ENCODE measurements at places on chromosomes 13 and 19.

- DNase-seq: no peak
These were observed 748 bp upstream of the ZNF552 start for GRCh38 chr19:57815247-57816075.

DNA sequence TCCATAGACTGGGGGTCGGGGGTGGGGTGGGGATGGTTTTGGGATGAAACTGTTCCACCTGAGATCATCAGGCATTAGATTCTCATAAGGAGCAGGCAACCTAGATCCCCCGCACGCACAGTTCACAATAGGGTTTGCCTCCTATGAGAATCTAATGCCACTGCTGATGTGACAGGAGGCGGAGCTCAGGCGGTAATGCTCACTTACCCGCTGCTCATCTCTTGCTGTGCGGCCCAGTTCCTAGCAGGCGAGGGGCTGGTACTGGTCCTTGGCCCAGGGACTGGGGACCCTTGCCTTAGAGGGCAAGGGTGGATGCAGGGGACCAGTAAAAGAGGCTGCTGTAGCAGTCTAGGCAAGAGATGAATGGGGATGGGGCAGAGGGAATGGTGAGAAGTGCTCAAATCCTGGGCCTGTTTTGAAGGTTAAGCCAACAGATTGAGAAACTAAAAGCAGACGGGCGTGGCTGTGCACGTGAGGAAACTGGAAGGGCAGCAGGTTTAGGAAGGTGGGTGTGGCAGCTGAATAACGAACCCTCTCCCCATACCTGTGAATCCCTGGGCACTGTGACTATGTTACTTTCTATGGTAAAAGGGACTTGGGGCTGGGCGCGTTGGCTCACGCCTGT lies 1.5 kb upstream of the ERICH4 start:
- DNase-seq: no peak

GRCh38 chr19:32017176-32017953 lies 328.0 kb upstream of the ZNF507 start:
- no peak for DNase-seq

- no peak for DNase-seq
These were observed at the start of gene DGKH for GRCh38 chr13:42048342-42048683. Gene DGKH, plus strand, starts transcription at chr13:42048648. Its CDS starts 126 bp downstream, at chr13:42048774.

GRCh38 chr13:32938907-32939306 lies 77.3 kb upstream of the KL start:
- no peak for DNase-seq

GRCh38 chr13:104773775-104774174 lies 1707.6 kb upstream of the SLC10A2 start:
- DNase-seq: peak; percentile 27

GRCh38 chr13:97986835-97987234 lies 33.4 kb downstream of the IPO5 start:
- DNase-seq: no peak

GRCh38 chr19:2289714-2290435 lies 7.9 kb upstream of the PEAK3 start:
- DNase-seq: no peak

DNA sequence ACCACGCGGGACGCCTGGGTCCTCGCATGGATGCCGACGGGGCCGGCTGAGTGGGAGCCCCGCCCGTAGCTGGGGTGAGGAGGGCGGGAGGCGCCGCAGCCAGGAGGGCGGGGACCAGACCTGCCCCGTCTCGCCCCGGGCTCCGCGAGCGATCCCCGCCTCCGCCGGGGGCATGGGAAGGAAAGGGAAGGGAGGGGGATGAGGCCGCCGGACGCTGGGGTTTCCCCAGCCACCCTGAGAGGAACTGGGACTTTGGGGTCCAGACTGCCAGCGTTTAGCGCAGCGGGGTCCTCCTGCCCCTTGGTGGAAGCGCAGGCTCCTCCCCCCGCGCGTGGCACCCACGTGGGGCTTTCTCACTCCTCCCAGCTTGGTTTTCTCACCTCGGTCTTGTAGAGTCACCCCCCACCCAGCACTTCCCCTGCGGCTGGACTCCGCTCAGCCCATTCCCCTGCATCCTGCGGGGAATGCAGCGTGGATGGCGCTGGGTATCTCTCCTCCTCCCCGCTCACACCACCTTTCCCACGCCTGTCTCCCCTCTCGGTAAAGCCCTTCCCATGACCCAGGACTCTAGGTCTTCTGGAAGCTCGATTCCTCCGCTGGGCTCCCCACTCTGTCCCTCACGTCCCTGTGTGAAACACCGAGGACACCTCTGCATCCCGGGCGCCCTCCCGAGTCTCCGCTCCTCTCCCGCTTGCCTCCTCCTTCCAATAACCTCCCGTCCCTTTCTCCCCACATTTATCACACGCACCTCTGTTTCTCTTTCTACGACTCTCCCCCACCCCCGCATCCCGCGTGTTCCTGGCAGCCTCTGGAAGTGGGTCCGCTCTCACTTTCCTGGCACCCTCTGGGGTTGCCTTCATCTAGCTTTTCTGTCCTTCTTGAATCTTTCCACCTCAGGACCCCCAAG lies 2.1 kb downstream of the TGFB1 start:
- DNase-seq: no peak

GRCh38 chr13:41708713-41709112 lies 251.4 kb downstream of the RGCC start:
- no peak for DNase-seq

DNA sequence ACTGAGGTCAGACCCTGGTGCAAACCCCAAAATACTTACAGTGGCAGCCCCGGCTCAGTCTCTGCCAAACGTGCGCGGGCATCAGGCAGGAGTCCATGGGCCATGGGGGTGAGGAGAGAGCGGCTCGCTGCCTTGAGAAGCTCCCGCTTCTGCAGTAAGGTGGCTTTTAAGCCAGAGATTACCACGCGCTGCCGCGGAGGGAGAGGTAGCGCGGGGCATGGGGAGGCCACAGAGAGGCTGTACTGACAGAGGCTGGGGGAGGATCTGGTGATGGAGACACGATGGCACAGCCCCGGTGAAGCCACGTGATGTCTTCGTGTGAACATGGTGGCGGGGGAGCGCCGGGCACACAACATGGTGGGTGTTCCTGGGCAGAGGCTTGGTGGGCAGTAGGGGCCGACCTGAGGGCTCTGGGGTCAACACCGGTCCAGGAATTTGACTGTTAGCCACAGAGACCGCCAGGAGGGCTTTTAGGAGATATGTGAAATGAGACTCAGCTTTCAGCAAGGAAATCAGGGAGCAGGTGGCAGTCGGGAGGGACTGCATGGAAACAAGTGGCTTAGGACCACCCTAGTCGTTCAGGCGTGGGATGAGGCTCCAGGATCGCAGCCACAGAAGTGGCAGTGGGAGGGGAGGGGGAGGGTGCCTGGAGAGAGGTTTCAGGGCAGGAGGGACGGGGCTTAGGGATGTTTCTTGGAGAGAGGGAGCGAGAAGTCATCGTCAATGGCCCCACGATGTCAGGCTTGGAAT lies 24.1 kb downstream of the MCF2L start:
- no peak for DNase-seq

- no peak for DNase-seq
These were observed 3.7 kb upstream of the ZNF329 start for GRCh38 chr19:58154287-58154678.

GRCh38 chr13:84570831-84571230 lies 688.6 kb upstream of the SLITRK1 start:
- DNase-seq: no peak

- DNase-seq: no peak
These were observed 5.3 kb downstream of the EFNA2 start for GRCh38 chr19:1290703-1291651.

- no peak for DNase-seq
These were observed 338.0 kb upstream of the ATXN8OS start for GRCh38 chr13:69769608-69770007.

DNA sequence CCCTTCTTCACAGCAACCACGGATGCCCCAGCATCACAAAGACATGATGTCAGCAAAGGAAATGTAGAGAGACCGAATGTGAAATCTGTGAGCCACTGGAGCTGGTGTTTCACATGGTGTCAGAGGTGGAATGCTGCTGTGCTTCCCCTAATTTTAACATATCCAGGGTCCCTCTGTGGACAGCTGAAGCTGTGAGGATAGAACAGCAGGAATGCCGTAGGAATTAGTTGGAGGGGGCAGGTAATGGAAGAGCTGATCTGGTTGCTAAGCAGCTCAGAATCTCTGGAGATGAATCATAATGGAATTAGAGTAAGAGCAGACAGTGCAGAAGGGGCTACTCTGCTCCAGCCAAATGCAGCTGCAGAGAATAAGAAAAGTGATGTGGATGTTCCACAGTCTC lies 68.9 kb upstream of the ZNF835 start:
- no peak for DNase-seq

DNA sequence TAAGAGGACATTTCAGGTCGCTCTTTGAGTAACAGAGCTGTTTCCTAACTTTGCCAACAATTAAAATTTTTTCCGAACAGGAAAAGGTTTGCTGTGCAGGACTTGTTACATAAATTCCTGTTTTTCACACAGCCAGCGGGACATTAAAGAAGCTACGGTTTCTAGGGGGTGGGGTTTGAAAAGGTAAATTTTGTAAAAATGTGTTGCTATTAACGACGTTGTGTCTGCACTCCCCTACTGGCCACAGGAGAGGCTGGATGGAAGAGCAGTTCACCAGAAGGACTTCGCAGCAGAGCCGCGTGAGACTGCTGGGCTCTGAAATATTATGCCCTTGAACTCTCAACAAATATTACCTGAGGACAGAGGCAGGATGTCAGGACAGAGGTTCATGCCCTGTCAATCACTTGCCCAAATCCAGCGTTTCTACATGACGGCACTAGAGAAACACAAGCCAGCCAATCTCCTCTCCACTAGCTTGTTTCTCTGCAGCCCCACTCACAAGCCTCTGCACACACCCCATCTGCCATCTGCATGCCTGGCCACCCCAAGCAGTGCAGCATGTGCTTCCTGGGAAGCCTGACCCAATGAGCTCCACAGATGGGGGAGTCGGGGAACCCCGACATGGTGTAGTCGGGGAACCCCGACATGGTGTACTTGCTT lies 102.0 kb downstream of the FOXO1 start:
- no peak for DNase-seq

DNA sequence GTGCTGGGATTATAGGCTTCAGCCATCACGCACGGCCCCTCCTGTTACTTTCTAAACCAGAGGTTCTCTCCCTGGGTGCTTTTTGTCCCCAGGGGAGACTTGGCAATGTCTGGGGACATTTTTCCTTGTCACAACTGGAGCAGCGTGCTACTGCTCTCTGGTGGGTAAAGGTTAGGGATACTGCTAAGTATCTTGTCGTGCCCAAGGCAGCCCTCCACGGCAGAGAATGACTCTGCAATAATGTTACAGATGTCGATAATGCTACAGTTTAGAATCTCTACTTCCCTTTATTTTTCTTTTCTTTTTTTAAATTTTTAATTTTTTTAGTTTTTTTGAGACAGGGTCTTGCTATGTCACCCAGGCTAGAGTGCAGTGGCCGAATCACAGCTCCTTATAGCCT lies 38.0 kb downstream of the ADGRE1 start:
- DNase-seq: no peak

DNA sequence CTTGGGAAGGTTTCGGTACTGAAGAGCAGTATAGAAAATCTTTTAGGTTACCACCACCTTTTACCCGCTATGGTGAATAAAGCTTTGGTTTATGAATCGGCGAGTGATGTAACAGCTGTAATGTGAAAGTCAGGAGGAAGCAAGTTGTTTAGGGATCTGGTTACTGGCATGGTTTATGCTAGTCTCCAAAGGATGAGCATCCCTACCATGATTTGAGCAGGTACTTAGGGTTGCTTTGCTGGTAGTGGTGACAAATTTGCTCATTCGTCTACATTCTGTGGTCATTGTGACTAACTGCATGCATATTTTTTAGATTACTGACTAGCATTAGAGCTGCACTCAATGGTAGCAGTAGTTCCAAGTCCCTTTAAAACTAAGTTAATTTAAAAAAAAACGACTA lies 104.1 kb downstream of the FRY start:
- DNase-seq: no peak

DNA sequence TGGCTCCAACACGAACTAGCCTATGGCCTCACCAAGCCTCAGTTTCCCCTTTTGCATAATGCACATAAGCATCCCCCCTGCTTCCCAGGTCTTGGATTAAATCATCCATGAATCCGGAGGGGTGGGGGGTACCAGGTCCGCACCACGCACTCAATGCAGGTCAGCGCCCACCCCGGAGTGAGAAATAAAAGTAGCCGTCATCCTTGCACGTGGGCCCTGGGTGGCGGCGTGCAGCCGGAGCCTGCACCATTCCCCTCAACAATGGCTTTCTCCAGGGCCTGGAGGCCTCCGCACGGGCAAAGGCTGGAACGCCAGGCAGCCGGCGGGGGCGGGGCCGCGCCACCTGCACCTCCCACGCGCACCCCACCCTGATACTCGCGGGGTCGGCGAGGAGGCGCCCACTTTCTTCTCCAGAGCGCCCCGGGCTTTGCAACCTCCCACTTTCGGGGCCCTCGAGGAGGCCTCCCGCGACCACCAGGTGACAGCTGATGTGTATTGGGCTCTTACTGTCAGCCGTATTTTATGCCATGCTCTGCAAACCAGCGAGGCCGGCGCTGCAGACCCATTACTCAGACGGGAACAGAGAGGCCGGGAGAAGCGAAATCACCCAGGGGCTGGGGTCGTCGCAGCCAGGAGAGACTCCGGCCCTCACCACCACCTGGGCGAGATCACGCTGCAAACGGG lies 767 bp upstream of the GADD45B start:
- DNase-seq: no peak

DNA sequence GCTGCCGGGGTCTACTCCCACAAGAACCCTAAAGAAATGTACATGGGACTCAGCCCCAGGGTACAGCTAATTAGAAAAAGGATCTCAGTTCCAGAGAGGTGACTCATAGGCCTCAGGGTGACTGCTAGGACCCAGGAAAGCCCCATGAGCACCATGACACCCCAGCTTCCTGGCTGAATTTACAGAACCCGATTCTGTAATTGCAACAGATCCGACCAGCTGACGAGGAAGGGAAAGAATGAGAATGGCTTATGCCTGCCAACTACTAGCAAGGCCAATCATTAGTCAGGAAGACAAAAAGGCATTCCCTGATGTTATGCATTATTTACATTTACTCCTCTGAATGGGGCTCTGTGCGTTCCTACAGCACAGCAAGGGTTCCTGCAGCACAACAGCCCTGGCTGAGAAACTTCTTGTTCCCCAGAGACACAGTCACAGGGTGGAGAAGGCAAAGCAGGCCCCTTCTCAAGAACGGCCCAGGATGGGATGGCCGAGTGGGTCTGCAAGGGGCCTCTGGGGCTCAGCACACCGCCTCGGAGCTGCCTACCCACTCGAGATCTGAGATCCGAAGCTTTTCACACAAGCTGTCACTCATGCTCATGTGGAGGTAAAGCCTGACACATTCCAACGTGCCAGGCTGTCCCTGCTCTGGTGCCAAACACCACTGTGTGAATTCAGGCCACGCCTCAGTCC lies 27.2 kb downstream of the PBX4 start:
- no peak for DNase-seq

GRCh38 chr19:16536130-16536529 lies 6.1 kb downstream of the CHERP start:
- no peak for DNase-seq

- no peak for DNase-seq
These were observed 18.9 kb upstream of the ZNRF4 start for GRCh38 chr19:5436106-5436947.

DNA sequence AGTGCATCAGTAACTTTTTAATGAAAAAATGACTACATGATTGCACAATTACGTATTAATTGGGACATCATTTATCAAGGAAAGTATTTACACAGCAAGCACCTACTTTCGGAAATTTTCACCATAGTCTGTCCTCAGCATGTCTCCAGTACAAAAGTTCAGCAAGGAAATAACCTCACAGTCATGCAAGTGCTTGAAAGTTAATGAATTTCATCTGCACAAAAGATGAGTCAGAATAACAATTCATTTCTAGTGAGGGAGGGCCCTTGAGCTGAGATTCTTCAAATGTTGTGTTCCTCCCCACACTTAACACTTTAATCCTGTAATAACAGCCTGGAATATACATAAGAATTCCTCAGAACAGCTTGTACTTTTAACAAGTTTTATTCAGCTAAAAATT lies 49.0 kb upstream of the OXGR1 start:
- DNase-seq: no peak

Measured in DMS153 (cell line).